WTC11 (cell line): ENCODE measurements at places on chromosomes 7 and 10. TPM values are rescaled to one million over a fixed set of nuclear protein-coding genes. Genes with fewer than 3 reads are reported as not detected.

DNA sequence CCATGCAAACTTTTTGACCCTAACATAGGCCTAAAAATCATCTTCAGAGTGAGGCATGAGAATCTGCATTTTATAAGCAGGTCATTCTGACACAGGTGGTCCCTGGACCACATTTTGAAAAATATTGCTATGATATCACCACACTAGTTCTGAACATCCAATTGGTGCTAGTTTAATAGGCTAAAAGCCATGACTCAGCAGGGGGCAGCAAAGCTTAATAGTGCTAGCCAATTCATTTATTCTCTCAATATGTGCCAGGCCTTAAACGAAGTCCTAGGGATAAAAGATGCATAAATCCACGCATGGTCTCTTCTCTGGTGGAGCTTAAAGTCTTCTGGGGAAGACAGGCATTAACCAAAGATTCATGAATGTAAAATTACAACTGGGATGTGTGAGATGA is 10.2 kb upstream of the SLC25A28 start:
- peaks cover 8% of the 10 kb centered on the region for H3K4me1 ChIP-seq
- no peak for DNase-seq
- no peak overlapping the region for H3K4me3 ChIP-seq
- H3K36me3 ChIP-seq: no peaks in the 10 kb centered on the region
- H3K27ac ChIP-seq: no peak overlapping the region

- H3K36me3 ChIP-seq: peaks cover 2% of the 10 kb centered on the region; the same call in 1 of the 2 replicates
- H3K27ac ChIP-seq: no peak overlapping the region
- DNase-seq: no peak
- H3K4me3 ChIP-seq: no peak overlapping the region
- H3K27me3 ChIP-seq: no peaks in the 10 kb centered on the region
Measured at GRCh38 chr10:11578802-11579255, 32.6 kb downstream of the USP6NL start.

- H3K27me3 ChIP-seq: no peaks in the 10 kb centered on the region
- H3K4me3 ChIP-seq: no peak overlapping the region
- peaks cover 8% of the 10 kb centered on the region for H3K4me1 ChIP-seq
- H3K36me3 ChIP-seq: no peaks in the 10 kb centered on the region
- DNase-seq: no peak
- no peak overlapping the region for H3K27ac ChIP-seq
Measured at GRCh38 chr10:15802375-15802949, 57.8 kb downstream of the MINDY3 start.

DNA sequence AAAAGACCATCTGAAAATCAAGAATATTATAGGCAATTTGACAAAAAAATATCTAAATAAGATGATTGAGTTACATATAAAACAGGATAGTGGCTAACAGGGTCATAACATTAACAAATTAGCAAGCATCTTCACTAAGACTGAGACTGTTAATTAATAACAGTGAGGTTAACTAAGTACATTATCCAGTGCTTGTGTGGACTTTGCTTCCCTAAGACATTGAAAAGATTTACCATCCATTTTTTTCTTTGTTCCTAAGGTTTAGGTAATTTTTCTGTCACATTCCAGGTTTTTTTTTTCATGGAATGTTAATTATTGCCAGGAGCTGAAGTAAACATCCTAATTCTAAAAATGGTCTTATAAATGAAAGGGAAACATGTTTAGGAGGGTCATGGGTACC is 227.6 kb downstream of the ANKRD7 start:
- H3K4me1 ChIP-seq: no peaks in the 10 kb centered on the region
- DNase-seq: no peak
- peaks cover 6% of the 10 kb centered on the region for H3K36me3 ChIP-seq
- H3K27me3 ChIP-seq: no peaks in the 10 kb centered on the region
- no peak overlapping the region for H3K4me3 ChIP-seq

ANKRD7 gene
- total RNA-seq: 1.7 to 3.5 TPM (median 1.9 TPM) in 3 replicates
